ENCODE measurements at places on chromosomes 13 and 19.

DNA sequence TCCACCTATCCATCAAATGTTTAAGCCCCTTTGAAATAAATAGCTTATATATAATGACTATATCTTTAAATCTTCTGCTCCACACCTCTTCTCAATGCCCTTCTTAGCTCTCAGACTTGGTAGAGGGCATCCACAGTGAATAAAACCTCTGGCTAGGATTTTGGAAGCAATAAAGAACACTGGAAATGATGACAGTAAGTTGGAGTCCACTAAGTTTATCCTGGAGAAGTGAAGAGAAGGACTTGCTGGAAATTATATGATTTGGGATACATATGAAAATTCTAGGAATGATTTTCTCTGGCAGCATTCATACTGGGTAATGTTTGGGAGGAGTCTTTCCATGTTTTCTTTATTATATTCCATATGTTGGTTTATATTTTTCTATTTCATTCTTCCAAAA, 133.5 kb upstream of the KL start:
- no peak for DNase-seq

- no peak for DNase-seq
Measured at GRCh38 chr13:64429691-64430090, 2800.4 kb downstream of the PCDH9 start.

DNA sequence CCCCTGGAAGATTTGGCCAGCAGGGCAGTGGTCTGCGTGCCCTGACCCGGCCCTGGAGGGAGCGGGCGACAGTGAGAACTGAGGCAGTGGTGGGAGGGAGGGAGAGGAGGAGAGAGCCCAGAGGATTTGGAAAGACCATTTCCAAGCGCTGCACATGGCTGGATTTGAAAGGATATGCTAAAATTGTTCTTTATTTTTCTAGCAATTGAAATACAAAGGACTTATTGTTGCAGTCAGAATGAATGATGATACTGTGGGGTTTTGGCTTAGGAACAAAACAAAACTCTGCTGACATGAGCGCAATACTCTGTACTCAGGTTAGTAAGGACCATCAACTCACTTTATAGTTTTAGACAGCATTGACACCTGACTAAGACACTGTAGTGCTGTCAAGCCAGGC, 69.5 kb downstream of the TNFRSF19 start:
- no peak for DNase-seq

GRCh38 chr13:105997581-105998550, 537.6 kb downstream of the EFNB2 start:
- no peak for DNase-seq

DNA sequence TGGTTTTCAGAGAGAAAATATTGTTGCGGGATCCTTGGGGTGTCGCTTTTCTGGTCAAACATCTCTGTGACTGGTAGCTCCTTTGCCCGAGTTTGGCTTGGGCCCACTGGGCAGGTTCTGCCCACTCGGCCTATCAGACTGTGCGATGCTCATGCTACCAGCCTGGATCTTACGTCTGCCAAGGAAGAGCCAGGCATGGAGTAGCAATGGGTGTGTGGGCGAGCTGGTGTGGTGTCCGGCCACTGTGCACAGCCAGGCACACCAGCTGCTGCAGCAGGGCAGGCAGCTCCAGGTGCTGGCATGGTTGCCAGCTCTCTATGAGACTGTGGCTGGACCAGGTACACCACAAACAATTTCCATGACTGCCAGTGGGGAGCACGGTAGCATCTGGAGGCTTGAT, 1351.8 kb upstream of the PCDH20 start:
- no peak for DNase-seq

- DNase-seq: no peak
Measured at GRCh38 chr19:24000656-24001055, 86.0 kb downstream of the ZNF726 start.

GRCh38 chr19:46944918-46945628, 74.6 kb upstream of the NPAS1 start:
- DNase-seq: no peak

- no peak for DNase-seq
Measured at GRCh38 chr13:79245937-79246577, 160.0 kb downstream of the RBM26 start.

DNA sequence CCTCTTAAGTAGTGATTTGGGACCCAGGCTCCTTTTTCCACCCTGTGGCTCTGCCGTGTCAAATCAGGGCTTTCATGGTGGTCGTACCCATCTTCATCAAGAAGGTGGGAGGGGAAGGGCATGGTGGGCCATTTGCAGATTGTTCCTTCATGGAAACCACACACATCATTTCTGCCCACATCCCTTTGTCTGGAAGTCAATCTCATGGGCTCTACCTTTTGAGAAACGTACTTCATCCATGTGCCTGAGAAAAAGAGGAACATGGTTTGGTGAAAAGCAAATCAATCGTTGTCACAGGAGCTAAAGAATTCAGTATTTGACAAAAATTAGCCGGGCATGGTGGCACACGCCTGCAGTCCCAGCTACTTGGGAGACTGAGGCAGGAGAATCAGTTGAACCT, 233.4 kb downstream of the FOXO1 start:
- no peak for DNase-seq

Measured in CD4-positive, alpha-beta T cell treated with Interleukin-4 for 1 hour (primary cell).